ENCODE measurements at places on chromosomes 2 and 18.

DNA sequence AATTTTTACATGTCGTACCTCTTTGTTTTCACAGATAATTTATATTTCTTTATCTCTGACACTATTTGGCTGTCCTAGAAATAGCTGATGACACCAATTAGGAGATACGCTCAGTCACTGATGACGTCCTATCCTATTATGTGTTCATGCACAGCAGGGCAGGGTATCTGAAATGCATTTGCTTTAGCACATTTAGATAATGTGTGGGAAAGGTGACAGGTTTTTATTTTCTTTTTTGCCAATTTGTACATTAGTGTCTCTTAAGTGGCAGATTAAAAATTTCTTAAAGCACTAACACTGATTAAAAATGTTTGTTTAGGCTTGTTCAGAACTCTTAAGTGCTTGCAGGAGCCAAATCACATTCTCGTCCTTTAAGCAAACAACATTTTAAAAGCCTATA lies 39.7 kb downstream of the CDC42EP3 start:
- no peak for DNase-seq

DNA sequence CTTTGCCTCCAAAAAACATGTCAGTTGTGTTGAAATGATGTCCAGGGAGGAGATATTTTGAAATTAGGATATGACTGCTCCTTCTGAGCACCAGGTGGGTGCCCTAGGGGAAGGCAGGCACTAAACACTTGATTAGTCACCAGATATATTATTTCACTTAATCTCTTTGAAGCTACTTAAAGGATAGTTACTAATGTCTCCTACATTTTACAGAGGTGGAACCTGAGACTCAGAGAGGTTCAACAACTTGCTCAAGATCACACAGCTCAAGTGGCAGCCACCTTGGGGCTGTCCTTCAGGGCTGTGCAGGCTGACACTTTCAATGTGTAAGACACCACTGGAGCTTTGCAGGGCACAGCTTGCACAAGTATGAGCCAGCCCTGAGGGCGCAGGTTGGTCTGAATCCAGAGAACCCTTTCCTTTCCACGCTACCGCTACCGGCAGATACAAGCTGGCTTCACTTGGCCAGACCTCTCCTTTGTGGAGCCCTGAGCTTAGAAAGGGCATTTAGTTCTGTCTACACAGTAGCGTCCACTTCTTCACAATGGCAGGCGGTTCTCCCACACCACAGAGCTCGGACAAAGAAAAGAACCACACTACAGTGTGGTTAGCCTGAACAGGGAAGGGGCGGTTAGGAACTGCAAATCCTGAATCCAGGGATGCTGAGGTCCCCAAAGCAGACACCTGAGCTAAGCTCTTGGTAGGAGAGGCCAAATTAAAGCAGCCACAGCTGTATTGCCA lies 16.4 kb downstream of the ALPK2 start:
- DNase-seq = peak; percentile 45

DNA sequence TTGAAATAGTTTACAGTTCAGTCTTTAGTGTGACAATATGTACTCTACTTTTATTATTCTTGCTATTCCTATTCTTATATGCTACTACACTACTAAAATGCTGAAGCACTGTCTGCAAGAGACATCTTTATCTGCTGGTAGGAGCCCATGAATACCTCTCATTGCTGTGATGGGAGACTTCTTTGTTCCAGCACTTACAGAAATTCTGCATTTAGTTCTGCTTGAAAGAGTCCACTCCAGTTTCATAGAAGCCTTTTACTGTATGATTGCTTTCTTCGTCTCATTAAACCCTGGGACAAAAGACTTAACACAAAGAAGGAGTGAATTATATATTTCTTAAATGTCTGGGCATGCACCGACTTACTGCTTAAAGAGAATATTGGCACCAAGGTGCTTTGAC lies 272.7 kb downstream of the CD226 start:
- DNase-seq = no peak

DNA sequence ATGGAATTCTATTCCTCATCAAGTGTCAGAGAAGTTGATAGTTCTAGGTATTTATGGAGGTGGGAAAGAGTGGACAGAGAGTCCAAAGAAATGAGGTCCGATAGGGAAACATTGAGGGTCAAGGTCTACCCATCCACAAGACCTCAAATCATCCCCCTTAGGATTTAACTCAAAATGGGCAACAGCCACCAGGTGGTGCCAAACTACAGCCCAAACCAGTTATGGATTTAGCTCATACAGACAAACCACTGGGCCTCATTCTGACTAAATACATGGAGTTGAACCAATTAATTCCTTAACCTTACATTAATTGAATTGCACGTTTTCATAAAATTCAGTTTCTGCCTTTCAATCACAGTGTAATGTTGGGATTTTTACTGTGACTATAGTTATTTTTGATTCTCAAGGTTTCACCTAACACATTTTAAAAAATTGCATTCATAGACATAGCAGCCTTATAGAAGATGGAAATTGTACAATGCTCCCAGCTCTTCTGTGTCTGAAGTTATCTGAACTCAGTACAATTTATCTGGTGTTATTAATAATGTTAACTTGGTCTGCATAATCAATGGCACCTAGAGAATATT lies 98.2 kb upstream of the HNMT start:
- DNase-seq = peak; percentile 34
